ENCODE measurements at places on chromosomes 12 and 14.

- no peak for DNase-seq
Observed at GRCh38 chr12:15770021-15770420, 19.2 kb downstream of the EPS8 start.

- no peak for DNase-seq
Observed at GRCh38 chr12:75709503-75709902, 198.1 kb upstream of the KRR1 start.

GRCh38 chr14:95362138-95362494 is 42.4 kb upstream of the CLMN start:
- DNase-seq = no peak

- DNase-seq = no peak
Observed at GRCh38 chr12:27285403-27285802, 41.3 kb downstream of the STK38L start.

DNA sequence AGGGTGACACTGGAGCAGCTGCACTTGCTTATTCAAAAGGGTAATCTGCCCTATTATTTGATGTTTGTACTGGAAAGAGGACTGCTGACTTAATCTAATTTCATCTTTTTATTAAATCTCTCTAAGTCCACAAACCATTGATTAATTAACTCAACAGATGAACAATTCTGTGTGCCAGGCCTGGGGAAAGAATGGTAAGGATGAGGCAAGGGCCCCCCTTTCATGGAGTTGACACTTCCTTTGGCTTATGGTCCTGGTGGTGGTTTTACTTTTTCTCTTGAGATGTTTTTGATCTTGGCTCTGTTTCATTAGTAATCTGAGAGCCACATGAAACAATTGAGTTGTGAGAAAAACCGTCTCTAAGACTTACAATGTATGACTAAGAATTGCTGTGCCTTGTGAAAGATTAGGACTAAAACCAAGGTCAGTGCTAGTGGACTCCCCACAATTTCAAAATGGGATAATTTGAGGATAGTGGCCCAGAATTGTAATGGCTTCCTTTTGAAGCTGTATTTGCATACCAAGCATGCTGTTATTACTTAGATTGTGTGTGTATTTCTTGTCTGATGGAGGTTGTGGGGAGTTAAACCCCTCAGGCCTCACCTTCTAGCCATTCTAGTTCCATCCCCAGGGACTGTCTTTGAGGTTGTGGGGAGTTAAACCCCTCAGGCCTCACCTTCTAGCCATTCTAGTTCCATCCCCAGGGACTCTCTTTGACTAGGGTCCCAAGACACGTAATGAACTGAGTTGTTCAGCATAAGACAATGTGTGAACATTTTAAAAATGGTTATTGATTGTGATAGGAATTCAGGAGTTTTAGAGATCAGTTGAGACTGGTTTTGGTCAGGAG is 52.5 kb upstream of the EVL start:
- peak; percentile 78 for DNase-seq

DNA sequence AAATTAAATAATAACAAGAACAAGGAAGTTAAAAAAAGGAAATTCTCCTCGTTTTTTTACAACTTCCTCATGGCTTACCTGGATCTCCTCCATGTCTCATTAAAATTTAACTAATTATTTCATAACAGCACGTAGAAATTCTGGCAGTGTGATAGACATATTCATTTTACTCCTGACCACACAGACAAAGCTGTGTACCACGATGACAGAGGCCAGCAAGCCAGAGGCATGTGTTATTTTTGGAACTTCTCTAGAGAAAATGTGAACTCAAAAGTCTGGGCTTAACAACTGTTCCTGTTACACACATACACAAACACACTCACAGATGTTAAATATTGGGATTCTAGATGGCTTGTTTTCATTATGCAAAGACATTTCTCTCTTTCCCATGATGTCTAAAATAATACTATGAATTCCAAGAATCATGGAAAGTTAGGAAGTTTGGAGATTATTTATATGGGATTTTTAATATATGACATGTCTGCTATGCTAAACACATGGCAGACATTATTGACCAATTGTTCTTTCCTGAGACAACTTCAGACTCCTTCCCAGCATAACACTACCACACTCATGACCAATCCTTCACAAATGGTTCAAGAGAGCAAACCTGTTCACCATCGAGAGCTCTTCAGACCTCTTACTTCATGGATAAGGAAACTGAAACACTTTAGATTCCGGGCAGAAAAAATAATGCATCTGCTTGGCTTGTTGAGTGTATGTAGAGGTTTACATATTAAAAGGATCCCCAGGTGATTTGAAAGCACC is 158.7 kb downstream of the DACT1 start:
- DNase-seq = peak; percentile 45

GRCh38 chr14:22691171-22691570 is 47.0 kb upstream of the OR6J1 start:
- no peak for DNase-seq

GRCh38 chr14:104405360-104406226 is 174.0 kb upstream of the C14orf180 start:
- DNase-seq = no peak

DNA sequence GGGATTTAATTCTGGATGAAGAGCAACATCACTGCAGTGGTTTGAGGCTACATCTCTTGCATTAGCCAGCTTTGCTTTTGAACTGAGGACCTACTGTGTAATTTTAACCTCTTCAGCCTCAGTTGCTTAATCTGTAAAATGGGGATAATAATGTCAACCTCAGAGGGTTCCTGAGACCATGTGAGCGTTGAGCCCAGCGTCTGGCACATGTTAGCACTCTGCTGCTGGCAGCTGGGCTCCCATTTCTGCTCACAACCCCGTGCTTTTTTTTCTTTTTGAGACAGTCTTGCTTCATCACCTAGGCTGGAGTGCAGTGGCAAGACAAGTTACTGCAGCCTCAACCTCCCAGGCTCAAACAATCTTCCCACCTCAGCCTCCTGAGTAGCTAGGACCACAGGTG is 31.6 kb downstream of the TESC start:
- no peak for DNase-seq

- DNase-seq = peak; percentile 91
Observed at GRCh38 chr14:61536661-61537562, 158.4 kb upstream of the HIF1A start.

DNA sequence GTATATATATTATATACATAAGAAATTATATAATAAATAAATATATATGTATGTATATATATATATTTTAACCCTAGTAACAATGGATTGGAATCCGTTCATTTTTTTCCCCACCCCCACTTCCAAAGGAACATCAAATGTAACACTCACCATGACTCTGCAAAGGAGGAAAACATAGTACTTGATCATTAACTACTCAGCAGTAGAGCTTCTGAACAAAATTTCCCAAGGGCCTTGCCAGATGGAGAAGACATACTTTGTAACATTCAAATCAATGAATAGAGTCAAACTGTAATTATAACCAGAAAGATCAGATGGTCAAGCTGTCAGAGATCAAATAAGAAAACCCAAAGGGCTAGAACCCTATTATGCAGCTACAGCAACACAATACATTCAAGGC is 126.0 kb upstream of the CNTN1 start:
- peak; percentile 16 for DNase-seq

DNA sequence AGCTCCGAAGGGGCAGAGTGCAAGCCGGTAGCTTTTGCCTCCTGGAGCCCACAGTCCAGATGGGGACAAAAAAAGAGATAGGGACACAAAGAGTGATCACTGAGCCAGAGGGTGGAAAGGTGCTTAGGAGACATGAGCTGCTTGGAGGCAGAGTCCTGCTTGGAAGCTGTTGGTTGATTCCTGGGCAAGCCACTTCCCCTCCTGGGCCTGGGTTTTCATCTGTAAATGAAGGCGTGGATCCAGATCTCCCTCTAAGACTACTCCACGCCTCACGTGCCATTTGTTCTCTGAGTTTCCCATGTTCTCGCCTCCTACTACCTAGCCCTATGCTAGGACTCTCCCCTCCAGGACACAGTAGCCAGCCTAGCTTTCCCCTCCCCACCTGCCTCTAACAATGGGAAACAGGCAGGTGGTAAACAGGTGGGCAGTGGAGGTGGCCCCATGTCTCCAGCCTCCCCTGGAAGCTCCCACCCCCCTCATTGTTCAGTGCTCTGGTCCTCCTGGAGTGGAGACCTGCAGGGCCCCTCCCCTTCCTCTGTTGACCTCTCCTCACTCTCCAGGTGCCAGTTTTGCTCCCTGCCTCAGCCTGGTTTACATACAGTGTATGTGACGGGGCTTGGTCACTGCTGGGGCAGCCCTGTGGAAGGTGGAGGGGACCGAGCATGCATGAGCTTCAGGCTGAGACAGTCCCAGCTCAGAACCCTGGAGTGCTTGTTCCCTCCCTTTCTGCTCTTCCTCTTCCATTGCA is 3.8 kb downstream of the SERPINA3 start:
- no peak for DNase-seq

DNA sequence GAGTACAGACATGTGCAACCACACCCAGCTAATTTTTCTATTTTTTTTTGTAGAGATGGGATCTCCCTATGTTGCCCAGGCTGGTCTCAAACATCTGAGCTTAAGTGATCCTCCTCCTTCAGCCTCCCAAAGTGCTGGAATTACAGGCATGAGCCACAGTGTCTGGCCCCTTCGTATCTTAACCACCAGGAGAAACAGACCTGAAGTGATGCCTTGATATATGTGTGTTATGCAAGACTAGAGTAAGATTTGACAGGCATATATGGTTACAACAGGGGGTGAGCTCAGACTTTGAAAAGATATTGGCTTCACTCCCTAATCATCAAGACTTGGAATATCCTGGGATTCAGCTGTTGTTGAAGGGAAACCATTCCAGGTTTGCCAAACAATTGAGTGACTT is 10.7 kb upstream of the GALNT6 start:
- DNase-seq = no peak

DNA sequence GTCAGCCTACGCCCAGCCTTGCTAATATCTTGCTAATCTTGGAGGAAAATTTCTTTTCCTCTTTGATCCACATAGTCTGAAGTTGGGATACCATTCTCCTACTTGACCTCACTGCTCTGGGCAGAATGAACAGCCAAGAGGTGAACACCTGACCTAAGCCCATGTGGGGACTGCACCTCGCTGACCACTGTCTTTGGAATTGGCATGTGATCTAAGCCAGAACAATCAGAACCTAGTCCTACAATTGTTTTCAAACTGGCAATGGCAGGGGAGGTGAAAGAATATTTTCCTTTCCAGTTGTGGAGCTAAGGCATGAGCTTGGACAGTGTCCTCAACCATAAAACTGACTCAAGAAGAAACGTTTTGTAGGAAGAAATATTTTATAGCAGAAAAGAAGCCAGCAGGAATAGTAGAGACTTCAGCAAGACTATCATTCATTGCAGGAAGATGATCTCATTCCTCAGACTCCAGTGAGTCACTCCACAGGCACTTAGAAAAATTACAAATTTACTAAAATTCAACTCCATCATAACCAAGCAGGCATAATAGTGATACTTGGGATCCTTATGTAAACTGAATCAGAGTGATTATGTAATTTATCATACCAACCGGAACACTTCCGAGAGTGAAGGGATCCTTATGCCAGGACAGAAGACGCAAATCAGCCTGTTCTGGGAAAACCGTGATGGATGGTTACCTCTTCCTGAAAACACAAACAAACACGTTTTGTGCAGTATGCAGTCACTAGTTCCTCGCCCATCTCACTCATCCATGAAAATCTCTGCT is 14.7 kb downstream of the PTPRO start:
- peak; percentile 95 for DNase-seq

DNA sequence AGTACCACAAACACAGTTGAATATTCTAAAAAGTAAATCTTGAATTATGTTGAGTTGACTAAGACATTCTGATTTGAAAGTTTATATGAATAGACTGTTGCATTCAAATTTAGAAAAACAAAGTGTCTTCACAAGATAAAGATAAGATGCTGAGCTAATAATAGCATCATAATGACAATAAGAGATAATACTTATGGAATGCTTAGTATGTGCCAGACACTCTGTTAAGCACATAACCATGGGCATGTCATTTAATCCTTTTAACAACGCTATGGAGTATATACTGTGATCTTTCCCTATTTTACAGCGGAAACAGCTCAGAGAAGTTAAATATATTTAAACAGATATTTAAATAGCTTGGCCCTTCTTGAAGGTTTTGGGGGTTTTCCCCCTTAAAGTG is 163.4 kb downstream of the SRGAP1 start:
- no peak for DNase-seq

DNA sequence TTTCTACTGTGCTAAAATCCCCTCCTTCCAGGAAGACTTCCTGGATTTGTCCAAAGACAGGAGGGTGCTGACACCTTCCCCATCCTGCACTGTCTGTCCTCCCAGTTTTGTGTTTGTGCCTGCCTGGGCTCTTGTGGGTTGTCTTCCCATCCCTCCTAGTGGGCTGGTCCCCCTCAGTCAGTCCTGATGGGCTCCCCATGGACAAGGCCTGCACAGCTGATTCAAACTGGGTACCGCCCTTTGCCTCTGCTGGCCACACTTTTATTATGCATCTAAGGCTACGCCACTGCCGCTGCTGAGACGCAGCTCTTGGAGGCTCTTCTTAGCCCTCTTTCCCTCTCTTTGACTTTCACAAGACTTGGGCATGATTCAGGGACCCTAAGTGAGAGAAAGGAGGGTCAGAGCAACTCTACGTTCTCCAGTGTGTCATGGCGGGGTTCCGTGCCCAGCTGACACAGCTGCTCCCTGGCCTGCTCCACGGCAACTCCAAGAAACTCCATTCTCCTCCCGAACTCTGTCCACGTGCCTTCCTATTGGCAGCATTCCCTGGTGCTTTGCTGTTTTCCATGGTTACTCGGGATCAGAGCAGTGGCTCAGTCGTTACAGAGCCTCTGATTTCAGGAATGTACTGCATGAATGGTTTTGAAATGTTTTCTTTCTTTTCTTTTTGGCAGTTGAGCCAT is 3.8 kb upstream of the KRT85 start:
- DNase-seq = peak; percentile 82

- no peak for DNase-seq
Observed at GRCh38 chr12:120091371-120092090, 25.0 kb downstream of the RAB35 start.

DNA sequence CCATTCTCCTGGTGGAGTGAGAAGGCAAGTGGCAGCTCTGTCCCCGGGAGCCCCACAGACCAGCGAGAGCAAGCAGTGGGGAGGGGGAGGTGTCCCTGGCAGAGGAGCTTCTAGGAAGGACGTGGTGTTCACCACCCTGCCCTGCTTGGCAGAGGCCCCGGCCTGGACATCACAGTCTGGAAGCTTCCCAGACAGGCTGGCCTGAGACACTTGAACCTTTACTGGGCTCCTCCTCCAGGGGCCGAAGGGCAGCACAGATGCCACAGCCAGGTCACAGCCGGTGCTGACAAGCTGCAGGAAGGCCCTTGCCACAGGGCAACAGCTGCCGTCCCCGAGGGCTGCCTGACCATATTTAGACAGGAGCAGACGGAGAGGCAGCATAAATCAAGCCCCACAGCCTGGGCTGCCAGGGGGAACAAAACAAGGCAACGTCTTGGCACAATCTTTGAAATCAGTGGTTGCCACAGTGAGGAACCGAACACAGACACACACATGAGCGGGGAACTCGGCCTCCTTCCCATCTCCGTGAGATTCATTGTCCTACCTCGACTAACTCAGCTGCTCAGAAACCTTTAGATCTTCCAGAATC is 28.5 kb downstream of the PRIMA1 start:
- DNase-seq = no peak

DNA sequence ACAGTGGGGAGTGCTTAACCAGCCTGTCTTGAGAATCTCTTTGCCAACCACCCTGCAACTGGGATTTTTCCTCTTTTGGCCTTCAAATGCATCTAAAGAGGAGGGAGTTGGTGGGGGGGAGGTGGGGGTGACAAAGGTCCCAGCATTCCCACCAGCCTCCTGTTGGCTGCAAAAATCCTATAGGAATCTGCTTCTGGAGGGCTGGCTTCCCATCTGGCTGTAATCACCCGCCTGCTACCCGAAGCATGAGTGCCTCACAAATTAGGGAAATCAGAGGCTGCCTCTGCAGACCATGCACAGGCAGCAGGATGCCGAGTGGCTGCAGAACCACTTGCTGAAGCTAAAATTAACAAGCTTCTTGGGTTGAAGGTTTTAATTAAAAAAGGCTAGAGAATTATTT is 73.9 kb upstream of the WSCD2 start:
- DNase-seq = no peak

Data from renal cortical epithelial cell (primary cell).